ENCODE measurements at places on chromosomes 6 and 20. TPM values are rescaled to one million over a fixed set of nuclear protein-coding genes. Genes with fewer than 3 reads are reported as not detected.

LCA5 gene
- polyA plus RNA-seq, result 13.2 TPM

BMP5 gene
- polyA plus RNA-seq, result 0.14 TPM

KCNK5 gene
- polyA plus RNA-seq, result not detected

SS18L1 gene
- 132 TPM for polyA plus RNA-seq

KHDC1L gene
- polyA plus RNA-seq, result not detected
